ENCODE measurements at places on chromosomes 11 and 22.
A peak's percentile ranks its signal among the peaks of the same experiment; 100 is the strongest.

DNA sequence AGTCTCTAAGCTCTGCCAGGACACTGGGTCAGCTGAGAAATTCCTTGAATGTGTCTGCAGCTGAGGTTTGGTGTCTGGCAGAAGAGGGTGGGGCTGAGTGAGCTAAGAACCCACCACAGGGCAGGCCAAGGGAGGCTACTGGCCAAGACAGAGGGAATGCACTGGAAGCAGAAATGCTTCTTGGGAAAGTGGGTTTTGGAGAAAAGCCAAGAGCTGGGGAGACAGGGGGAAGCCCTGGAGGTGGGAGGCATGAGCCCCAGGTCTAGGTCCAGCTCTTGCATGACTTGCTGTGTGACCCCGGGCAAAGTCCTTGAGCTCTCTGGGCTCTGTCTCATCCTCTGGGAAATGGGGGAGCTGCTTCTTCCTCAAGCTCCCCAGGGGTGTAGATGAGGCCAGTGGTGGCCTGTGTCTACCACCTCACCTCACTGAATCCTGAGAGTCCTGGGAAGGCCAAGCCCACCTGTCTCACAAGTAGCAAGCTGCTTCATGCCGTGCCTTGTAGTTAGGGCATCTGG is 2.3 kb downstream of the MMP11 start:
- DNase-seq = no peak

DNA sequence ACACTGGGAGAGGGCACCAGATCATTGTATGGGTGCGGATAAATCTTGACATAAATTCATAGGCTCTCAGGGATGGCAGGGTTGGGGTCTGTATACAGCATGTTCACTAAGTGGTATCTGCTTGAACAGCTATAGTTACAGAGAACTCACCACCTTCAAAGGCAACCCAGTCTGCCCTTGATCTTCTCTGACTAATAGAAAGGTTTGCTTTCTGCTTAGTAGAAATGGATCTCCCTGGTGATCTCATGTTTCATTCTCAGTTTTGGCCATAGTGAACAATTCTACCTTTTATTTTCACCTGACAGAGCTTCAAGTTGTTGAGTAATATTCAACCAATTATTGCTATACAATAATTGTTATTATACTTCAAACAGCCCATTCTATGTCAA is 32.4 kb downstream of the CNTF start:
- DNase-seq = no peak

DNA sequence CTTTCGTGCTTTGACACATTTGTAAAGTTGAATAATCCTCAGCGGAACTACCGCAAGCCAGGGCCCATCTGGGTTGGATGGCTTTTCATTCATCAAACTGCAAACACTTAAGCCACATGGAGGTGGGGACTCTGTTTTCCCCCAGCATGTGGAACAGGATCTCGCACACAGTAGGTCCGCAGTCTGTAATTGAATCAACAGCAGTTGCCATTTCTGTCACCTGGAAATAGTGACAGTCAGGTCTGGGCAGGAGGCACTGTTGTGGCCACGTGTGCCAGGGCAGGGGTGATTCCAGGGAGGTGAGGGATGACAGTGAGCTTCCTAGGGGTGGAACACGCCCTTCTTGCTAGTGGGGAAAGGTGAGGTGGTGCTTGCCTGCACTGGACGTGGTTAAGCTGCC is 50.7 kb upstream of the ANO1 start:
- no peak for DNase-seq

GRCh38 chr11:121194731-121195596 is 93.9 kb downstream of the TECTA start:
- DNase-seq = peak; percentile 18

DNA sequence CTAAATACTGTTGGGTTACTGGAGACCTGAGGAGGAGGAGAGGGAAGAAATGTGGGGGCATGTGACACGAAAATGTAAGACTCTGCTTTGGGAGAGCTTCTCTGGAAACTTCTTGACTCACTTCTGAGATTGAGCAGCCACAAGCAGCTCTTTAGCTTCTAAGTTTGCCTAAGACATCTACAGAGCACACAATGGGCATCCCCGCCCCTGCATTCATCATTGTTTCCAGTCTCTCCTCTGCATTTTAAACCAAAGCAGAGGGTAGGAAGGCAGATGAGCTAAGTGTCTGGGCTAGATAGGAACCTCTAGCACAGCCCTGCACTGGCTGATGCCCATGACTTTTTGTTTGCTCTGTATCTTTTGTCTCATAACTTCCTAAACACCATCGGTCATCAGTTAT is 2.1 kb upstream of the OR52D1 start:
- DNase-seq = peak; percentile 8

DNA sequence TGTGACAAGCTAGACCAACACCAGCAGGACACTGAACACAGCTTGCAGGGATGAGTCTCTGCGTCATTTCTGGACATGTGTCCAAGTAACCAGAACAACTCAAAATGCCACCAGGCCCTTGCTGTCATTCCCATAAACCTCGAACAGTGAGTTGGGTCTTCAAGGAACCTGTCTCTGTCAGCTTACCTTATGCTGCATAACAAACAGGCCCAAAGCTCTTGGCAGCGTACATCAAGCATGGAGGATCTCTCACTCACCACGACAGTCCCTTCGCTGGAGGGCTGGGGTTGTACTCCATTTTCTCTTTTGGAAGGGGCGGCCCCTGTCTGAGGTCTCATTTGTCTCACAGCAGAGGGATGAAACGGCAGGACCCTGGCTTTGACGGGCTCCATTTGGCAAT is 6.8 kb downstream of the CDKN1C start:
- no peak for DNase-seq

- peak; percentile 30 for DNase-seq
Measured at GRCh38 chr22:43228330-43228729, 41.4 kb upstream of the TTLL12 start.

- DNase-seq = no peak
Measured at GRCh38 chr22:20086101-20086599, 6.1 kb downstream of the DGCR8 start.

DNA sequence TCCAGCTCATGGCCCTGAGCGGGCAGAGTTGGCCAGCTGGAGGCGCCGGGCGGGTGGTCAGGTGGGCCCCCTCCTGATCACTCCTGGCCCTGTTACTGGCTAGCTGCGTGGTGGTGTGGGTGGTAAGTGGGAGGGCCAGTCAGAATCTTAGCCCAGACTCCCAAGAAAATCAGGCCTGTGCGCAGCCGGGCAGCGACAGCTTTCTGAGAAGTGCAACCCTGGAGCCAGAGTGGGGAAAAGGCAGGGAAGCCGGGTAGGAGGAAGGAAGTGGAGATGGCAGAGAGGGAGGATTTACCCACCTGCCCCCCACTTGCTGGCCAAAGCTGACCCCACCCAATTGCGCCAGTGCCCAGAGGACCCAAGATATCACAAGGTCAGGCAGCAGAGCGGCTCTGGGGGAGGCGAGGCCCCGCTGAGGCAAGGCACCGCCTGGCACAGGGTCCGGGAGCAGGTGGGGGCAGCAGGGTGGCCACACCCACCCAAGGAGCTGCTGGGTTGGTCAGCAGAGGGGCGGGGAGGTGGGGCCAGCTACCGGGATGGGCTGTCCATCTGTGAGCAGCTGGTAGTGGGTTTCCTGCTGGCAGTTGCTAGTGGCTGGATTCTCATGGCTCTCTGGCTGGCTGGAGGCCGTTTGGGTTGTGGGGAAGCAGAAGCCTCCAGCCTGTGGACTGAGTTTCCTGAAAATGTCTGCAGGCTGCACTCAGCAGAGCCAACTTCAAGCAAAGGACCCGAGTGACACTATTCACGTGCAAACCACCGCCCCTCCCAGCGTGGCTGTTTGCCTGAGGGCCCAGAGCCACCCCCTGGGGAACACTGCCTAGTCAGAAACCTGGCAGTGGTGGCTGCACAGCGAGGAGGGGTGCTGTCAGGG is 196.4 kb downstream of the IGLL1 start:
- no peak for DNase-seq

DNA sequence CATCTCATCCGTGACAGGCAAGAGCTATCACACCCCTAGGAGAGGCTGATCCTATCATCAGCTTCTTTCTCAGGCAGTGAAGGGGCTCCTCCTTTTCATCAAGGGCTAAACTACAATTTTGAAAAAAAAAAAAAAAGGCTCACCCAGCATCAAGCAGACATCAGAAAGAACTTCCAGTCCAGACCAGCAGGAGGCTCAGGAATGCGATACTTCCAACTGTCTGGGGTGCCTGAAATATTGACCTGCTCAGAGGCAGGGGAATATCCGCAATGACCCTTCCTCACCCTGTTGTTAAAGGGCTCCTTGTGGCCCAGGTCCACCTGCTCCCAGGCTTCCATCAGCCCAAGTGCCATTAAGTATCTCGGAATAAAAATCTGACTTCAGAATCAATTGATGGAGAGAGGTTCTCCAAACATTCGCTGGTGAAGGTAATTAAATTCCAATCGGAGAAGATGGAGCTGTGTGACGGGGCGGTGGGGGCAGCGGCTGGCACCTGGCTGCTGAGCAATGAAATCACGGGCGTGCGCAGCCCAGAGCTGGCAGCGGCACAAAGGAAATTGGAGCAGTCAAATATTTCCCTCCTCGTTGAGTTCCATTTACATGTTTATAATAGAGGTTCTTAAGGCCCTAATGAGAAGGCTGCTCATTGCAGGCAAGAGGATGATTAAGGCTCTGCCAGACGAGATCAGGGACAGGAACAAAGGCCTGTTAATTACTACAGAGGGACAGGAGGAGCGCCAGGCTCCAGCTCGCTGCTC is 69.0 kb upstream of the THY1 start:
- no peak for DNase-seq

DNA sequence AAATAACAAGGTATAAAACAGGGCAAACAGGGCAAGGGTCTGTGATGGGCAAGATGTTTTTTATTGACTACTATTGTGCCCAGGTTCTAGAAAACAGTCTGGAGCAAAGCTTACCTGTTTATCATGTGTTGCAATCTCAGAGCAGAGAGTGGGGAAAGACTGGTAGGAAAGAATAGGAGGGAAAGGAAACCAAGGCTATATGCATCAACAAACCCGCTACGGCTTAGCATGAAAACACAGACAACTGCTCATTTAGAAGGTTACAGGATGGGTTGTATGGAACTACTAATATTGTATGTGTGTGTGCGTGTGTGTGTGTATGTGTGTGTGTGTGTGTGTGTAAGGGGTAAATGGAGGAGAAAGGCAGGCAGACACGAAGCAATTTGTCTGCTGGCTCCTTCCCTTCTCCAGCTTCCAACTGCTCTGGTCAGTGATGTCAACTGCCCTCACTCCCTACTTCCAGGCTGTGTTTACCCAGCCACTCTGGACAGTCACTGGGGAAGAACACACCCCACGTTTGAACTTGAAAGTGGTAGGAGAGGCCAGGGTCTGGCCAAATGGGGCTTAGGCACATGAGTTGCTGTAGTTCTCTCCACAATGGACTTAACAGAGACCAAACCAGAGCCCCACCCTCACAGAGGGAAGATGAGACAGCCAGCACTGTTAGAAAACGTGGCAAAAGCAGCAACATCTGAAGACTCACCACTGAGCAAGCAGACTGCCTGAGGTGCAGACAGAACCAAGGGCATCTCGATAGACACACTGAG is 47.0 kb downstream of the GAB2 start:
- DNase-seq = no peak

GRCh38 chr22:28398981-28399380 is 280.7 kb downstream of the TTC28 start:
- no peak for DNase-seq

DNA sequence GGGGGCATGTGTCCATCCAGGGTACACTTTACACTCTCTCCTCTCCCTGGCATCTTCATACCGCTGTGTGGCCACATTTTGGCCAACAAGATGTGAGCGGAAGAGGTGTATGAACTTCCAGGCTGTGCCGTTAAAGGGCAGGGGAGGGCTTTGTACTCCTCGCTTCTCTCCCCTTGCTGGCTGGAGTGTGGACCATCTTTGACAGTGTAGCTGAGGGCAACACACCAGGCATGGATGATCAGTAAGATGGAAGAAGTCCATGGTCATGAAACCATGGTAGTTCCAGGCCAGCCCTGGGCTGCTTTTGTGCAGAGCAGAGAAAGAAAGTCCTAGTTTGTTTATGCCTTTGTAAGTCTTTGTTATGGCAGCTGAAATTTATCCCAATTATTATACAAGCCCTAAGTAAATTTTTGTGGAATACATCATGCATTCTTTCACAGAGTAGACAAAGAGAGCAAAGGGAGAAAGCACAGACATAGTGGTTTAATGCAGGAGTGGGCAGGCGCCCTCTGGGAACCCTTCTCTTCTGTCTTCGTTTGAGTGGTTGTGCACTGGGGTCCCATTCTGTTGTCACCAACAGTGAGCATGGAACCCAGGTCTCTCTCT is 70.4 kb downstream of the FBXO7 start:
- no peak for DNase-seq

DNA sequence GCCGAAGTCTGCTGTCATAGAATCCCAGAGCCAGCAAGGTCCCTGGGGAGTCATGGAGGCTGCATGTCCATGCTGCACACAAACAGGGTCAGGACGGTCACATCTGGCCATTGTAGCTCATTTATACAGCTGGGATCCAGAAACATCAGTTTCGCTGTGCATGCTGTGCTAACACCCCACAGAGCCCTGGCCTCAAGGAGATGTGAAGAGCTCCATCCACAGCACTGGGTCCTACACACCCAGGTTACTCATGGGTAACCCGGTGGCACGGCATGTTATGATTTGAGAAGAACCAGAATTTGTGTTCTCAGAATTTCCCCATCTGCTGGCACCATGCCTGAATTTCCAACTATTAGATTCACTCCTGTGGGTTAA is 146.3 kb upstream of the ARHGAP20 start:
- DNase-seq = no peak

- no peak for DNase-seq
Measured at GRCh38 chr11:16612566-16613261, 125.7 kb upstream of the C11orf58 start.

DNA sequence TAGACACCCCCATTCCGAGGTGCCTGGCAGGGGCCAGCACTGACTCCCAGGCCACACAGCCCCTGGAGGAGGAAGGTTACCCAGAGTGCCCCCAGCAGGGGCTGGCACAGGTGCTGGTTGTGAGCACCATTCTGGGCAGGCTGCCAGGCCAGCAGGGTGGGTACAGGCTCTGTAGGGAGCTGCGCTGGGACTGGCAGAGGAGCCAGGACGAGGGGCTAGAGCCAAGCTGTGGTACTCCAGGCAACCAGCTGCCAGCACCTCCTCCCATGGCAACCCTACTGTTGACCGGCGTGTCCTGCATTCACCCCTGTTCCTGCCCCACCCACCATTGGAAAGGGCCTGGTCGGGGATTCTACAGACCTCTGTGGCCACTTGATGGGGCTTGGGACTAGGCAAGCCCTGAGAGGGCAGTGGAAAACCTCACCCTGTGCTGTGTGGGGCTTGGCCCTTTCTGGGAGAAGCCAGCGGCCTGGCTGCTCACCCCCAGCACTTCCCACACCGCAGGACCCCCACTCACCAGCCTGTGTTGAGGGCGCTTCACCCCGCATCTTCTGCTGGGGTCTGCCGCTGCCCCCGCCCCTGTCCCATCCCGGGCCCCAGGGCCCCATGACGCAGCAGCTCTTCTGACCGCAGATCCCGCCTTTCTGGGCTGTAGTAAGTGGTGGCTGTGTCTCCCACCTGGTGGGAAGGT is 1.9 kb downstream of the CLDN5 start:
- DNase-seq = no peak

All from activated T-cell treated with anti-CD3 and anti-CD28 coated beads for 48 hours (primary cell).